Natural killer cell treated with Interleukin-12 subunit alpha and Interleukin-12 subunit beta and Interleukin-15 and Interleukin-18, amount 100 ng/mL, for 72 hours (primary cell): ENCODE measurements at places on chromosomes 13 and 19.

DNA sequence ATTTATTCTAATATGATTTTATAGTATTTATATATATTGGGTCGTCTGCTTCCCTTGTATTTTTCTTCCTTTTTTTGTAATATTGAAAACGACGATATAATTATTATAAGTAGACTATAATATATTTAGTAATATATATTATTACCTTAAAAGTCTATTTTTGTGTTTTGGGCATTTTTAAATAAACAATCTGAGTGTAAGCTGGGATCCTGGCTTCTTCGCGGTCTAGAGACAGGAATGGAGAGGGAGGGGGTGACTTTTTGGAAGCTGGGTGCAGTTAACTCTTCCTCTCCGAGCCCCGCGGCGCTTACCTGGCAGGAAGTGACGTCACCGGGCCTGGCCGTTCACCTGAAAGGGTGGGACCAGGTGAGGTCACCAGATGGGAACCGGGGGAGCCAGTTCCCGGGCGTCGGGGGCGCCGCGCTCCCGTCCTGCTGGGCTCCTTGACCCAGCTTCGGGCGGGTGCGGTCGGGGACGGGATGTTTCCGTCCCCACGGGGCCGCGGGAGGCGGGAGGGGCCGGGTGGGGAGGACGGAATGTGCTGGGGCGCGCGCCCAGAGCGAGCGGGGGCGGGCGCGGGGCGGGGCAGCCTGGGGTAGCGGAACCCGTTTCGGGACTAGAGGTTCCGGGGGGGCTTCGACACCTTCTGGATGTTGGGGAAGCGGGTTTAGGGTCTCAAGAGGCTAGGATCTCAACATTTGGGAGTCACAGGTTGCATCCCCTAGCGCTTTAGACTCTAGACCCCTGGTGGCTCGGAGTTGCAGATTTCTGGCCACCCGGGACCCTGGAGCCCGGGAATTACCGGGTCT, 2.8 kb downstream of the ZFP36 start:
- peak; percentile 79 for DNase-seq

- no peak for DNase-seq
Measured at GRCh38 chr13:97719736-97720135, 233.7 kb upstream of the IPO5 start.

- DNase-seq = no peak
Measured at GRCh38 chr19:51439021-51439465, 19.2 kb downstream of the SIGLEC8 start.

DNA sequence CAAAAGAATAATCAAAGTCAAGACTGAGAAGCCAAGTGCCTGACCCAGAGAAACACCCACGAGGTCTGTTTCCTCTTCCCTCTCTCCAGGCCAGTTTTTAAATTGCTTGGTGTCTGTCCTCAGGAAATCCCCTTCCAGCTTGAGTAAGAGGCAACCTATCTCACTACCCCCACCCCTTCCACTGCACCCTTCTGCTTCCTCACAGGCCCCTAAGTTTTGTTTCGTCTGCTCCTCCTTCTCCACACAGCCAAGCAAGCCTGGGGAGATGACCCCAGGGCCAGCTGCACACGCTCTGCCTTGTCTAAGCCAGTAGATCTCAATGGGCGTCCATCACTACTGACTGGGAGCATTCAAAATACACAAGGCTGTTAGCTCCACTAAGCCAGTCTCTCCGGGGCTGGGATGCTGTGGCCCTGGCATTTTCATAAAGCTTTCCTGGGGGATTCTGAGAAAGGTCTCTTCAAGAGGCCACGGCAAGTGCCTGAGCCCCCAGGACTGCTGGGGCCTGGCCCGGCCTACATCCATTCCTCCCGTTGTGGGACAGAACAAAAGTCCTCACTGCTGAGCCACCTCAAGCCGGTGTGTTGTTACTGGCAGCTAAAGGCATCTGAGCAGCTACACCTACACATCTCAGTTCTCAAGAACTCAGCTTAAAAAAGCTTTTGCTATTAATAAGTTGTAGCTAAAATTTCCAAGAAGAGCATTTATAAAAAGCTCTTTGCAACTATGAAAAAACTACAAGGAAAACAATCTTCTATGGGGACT, 14.9 kb upstream of the IL4I1 start:
- DNase-seq = no peak

DNA sequence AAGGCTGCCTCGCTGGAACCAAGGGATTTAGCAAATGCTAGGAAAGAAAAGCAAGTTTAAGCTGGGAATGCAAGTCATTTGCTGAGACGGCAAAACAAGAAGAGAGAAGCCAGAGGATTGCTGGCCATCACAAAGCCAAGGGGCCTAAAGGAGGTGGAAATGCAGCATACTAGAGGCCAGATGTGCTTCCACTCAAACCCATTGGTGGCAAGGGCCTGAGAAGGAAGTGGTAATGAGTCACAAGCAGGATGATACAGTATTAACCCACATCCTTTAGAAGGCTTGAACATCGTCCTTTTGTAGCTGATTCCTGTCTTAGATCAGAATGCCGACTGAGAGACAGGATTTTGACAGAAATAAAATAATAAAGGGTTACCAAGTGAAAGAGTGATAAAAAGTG, 68.2 kb downstream of the ITGBL1 start:
- DNase-seq = no peak

- DNase-seq = no peak
Measured at GRCh38 chr13:24142886-24143285, 17.6 kb upstream of the SPATA13 start.

DNA sequence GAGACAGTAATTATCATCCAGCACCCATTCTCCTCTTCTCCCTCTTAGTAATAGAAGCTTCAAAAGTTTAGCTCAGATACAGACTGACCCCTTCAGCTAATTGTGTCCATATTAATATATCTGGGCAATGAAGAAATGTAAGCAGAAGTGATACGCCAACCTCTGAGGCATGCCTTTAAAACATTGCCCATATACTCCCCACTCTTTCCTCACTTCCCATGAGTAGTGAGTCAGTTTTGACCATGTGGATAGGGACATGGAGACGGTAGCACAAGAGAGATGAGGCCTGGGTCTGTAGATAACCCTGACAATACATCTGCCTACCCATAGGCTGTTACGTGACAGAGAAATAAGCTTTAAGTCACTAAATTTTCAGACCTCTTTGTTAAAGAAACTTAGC, 147.6 kb downstream of the KCTD12 start:
- no peak for DNase-seq

DNA sequence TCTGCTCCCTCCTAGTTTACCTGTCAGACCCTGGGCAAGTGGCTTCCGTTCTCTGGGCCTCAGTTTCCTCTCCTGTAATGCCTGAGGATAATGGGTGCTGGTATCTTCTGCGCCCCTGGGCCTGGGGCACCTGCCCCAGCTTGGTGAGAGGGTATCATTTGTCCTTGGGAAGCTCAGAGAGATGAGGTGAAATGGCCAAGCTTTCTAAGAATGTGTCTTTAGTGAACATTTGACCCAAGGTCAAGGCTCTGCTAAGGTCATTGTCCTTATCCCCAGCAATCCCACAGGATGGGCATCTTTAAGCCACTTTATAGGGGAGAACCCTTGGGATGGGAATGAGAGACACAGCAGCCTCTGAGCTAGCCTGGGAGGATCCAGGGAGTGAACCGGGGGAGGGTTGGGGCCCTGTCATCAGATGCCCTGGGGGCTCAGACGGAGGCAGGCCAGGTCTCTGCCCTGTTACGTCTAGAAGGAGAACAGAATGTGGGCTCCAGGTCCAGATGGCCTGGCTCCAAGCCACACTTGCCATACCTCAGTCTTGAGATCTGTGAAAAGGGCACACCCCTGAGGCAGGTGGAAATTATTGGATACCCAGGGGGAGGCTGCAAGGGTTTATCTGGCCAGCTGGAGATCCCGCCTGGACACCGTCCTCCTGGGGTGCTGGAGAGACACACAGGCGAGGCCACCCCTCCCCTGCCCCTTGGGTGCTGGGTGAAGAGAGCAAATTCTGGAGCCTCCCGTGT, 1.1 kb upstream of the NFIC start:
- DNase-seq = no peak

- no peak for DNase-seq
Measured at GRCh38 chr13:113782472-113782871, 23.4 kb downstream of the TMEM255B start.

DNA sequence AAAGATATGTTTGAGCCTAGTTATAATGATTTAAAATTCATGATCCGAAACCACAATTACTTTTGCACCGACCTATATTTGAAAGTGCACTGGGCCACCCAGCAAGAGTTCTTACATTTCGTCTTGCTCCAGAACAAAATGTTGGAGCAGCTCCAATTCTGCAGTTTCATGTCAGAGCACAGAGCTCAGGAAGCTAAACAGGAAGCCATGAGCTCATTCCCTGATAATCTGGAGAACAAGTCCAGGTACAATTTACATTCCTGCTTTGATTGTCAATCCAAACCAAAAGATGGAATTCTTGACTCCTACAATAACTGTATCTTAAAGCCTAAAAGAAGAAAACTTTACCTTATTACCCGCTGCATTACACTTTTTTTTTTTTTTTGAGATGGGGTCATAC, 131.8 kb downstream of the KCTD12 start:
- DNase-seq = no peak

GRCh38 chr19:16739546-16739945, 19.9 kb downstream of the NWD1 start:
- DNase-seq = no peak

DNA sequence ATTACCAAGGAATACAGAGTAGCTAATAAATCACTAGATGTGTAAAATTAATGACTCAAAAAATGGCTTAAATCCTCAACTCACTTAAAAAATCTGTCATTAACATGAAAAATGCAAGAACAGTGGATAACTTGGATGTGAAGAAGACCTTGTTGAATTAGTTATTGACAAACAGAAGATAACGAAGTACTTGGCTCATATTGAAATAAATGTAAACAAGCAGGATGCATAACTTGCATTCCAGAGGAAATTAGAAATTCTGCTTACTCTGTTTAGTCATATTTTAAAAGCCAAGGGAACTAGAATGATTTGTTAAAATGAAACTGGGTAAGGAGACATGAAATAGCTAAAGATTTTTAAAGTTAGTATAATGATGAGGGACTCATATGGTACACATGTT, 1812.2 kb downstream of the PCDH9 start:
- no peak for DNase-seq

DNA sequence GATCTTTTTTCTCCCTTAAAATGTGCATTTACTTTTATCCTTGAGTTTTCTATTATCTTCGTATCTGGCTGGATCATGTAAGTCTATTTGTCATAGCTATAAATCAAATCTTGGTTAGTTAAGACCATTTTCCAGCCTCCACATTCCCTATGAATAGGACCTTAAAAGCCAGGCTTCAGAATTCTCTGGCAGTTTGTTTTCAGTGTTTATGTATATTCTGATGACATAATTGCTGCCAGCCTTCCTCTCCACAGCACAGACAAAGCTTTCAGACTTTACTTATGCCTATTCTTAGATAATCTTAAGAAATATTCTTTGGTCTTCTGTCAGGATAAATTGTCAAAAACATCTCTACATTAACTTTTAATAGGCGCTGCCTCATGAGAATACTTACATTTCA, 870.8 kb upstream of the SPRY2 start:
- no peak for DNase-seq

DNA sequence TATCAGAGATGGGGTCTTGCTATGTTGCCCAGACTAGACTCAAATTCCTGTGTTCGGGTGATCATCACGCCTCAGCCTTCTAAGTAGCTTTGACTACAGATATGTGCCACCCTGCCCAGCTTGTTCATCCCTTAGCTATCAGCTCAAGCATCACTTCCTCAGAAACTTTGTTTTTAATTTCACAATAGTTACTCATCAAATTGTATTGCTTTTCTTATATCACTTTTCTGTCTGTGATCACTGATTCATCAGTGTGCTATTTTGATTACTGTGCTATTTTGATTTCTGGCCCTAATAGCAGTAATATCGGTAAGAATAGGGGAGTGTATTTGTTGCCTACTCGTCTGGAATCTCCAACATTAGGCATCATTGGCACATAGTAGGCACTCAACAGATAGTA, 878.6 kb upstream of the PCDH20 start:
- no peak for DNase-seq

DNA sequence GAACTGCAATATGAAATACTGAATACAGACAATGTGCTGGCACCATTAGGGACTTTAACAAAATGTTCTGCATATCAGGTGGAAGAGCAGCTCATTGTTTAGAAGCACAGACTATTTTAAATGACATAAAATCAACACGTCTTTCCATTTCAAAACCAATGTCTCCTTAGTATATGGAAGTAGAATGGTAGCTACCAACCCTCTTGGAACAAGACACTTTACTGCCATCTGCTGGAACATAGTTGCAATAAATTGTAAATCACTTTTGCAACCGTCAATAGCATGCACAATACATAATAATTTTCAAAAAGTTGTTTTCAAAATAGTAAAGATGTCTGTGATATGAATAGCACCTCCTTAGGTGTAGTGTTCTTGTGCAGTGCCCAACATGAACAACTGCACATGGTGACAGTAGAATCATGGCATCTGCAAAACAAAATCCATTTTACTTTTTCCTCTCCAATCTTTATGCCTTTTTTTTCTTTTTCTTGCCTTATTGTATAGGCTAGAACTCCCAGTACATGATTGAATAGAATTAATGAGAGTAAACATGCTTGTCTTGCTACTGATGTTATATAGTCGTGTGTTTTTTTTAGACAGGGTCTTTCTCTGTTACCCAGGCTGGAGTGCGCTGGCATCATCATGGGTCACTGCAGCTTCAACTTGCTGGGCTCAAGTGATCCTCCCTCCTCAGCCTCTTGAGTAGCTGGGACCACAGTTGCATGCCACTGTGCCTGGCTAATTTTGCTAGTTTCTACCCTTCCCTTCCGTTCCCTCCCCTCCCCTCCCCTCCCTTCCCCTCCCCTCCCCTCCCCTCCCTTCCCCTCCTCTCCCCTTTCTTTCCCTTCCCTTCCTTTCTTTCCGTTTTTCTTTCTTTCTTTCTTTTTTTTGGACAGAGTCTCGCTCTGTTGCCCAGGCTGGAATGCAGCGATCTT, 7.8 kb upstream of the LYPD5 start:
- no peak for DNase-seq

- no peak for DNase-seq
Measured at GRCh38 chr13:27001705-27002104, 169.9 kb downstream of the USP12 start.

DNA sequence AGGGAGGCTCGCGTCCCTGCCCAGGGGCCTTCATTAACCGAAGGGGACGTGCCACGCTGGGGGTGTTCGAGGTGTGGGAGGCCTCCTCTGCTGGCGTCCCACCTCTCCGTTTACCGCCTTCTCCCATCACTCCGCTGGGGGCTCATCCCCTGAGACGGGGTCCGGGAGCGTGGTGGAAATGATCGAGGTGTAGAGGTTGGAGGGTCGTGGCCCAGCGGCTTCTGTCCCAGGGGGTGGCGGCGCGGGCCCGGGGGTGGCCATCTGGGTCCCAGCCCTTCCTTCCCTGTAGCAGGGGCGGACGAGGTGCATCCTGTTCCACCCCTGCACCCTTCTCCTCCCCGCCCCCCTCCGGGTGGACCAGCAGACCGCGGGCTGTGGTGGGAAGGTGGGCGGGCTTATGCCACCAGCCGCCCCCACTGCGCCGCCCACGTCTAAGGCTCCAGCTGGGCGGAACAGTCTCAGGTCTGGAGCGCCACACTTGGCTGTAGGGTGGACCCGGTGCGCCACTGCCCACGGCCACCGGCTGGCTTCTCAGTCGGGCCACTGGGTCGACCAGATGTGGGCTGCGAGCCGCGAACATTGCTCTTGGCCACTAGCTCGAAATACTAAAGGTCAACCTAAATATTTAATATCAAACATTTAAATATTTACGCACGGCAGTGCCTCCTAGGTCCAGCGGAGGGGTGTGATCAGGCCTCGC, 69.5 kb downstream of the ZNF723 start:
- DNase-seq = no peak
